ENCODE measurements at places on chromosomes 6 and 20.

DNA sequence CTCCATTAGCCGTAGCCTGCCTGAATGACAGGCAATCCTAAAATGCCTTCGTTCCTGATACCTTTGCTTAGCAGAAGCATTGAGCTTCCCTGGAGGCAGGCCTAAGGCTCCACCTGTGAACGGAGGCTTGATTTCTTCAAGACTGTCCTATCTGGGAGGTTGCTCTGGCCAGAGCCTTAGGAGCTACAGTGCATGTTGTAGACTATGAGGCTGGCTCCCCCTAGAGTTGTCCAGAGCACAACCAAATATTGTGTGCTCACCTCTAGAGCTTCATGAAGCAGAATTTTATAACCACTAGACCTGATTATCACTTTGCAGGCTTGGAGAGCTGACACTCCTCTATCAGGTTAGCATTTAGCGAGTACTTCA is 217.8 kb downstream of the MAFB start:
- DNase-seq, result no peak

DNA sequence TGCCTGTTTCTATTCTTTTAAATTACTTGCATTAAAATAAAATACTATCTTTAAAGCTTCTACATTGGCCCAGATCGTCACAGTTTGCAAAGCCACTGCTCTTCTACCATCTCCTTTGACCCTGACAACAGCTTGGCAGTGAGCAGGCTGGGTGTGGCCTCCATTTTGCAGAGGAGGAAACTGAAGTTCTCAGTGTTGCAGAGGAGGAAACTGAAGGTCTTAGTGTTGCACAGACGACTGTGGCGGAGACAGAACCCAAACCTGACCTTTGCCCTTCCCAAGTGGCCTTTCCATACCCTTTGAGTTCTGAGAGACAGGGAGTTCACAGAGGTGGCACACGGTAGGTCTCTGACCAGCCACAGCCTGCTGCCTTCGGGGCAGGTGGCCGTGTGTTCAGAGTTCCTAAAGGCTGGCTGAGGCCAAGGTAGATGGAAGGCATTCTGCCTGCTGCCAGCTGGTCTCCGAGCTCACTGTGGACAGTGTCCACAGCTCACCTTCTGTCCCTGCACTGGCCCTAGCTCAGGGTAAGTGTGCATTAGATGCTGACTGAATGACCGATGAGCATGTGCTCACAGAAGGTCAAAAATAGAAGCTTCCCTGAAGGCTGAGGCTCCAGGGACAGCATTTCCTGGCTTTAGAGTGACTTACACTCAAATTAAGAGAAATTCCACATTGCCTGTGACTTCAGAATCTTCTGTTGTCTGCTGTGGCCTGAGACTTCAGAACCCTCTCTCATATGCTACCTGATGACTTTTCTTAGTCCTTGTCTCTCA is 113.5 kb upstream of the SLC24A3 start:
- no peak for DNase-seq

DNA sequence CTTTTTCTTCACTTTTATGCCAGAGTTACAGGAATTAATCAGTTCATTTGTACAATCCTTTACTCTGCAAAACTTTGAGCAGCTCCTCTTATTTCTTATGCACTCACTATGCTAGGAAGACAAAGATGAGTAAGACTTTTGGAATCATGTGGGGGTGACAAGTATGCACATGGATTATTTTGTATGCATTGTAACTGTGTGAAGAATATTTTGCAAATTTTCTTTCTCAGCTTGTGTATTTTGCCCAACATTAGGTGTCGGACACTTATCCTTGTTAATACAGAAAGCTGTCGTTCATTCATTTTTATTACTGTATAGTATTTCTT is 88.6 kb downstream of the PPP1R14C start:
- peak; percentile 56 for DNase-seq

GRCh38 chr20:63686492-63687321 is 9.7 kb upstream of the TNFRSF6B start:
- no peak for DNase-seq

- no peak for DNase-seq
Observed at GRCh38 chr6:163260111-163260895, 154.2 kb upstream of the QKI start.

- no peak for DNase-seq
Observed at GRCh38 chr20:63115651-63116411, 100.1 kb downstream of the YTHDF1 start.

DNA sequence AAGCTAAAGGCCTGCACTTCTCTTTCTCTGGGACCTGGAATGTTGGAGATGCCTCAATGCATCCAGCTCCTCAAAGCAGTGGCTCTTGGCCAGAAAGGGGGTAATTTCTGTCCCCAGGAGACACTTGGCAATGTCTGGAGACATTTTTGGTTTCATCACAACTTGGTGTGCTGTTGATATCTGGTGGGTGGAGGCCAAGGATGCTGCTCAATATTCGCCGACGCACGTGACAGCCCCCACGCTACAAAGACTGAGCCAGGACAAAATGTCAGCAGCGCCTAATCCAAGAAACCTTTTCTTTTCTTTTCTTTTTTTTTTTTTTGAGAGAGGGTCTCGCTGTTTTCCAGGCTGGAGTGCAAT is 79.8 kb downstream of the SULF2 start:
- DNase-seq, result no peak

- no peak for DNase-seq
Observed at GRCh38 chr20:44583157-44583556, 778 bp downstream of the PKIG start.

GRCh38 chr6:75081921-75082320 is 123.9 kb downstream of the COL12A1 start:
- DNase-seq, result peak; percentile 39

DNA sequence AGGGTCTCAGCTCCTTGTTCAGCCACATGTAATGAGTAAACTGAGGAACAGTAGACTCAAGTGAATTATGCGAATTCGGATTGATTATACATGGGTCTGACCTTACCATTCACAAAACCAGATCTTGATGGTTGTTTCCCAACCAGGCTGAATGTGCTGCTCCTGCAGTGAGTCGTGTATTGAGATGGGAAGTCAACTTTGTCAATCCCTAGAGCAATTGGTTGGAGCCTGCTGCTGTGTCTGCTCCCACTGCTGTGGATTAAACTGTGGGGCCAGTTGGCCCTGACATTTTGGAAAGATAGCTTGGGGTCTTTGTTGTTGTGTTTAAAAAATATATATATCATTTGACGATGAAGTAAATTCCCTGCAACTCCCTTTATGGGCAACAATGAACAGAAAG is 23.9 kb downstream of the FAM50B start:
- DNase-seq, result no peak

- DNase-seq, result no peak
Observed at GRCh38 chr20:64065974-64066343, 3.0 kb downstream of the TCEA2 start.

DNA sequence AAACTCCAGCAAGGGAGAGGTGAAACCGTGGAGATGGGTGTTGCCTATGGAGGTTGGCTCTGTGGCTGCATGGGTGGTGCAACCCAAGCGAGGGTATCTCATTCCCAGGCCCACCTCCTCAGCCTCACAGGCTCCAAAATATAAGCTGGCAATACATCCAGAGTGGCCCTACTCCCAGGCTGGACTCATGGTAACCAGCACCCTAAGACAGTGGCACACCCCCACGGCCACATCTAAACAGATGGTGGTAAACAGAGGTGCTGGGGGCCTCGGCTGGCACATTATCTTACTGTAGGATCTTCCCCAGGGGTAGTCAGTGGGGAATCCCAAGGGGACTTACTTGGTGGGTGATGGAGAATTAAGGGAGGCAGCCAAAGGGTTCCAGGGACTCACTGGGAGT is 33.7 kb upstream of the CCND3 start:
- DNase-seq, result no peak

DNA sequence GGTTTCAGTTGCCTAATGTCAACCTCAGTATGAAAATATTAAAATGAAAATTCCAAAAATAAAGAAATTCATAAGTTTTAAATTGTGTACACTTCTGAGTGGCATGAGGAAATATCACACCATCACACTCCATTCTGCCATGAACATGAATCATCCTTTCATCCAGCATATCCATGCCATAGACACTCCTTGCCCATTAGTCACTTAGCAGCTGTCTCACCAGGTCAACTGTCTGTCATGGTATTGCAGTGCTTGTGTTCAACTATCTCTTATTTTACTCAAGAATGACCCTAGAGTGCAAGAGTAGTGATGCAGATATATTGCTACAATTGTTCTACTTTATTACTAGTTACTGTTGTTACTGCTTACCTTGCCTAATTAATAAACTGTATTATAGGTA is 712.4 kb downstream of the EPHA7 start:
- no peak for DNase-seq

DNA sequence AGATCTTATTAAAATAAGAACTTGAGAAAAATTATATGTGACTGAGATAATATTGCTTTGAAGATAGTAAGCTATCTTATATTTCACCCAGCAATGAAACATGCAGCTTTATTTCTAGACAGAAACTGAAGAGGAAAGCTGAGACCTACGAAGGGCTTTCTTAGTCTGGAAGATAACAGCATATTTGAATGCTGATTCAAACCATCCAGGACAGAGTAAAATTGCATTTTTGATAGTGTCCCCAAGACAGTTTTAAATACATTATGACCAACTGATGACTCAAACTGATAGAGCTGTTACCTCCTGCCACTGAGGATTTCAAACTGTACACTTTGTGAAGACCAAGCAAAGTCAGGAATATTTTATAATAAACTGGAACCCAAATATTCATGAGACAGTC is 409.6 kb downstream of the GRIK2 start:
- no peak for DNase-seq

GRCh38 chr6:14861491-14861943 is 384.4 kb upstream of the JARID2 start:
- DNase-seq, result no peak

- no peak for DNase-seq
Observed at GRCh38 chr6:156585859-156586258, 191.3 kb upstream of the ARID1B start.

DNA sequence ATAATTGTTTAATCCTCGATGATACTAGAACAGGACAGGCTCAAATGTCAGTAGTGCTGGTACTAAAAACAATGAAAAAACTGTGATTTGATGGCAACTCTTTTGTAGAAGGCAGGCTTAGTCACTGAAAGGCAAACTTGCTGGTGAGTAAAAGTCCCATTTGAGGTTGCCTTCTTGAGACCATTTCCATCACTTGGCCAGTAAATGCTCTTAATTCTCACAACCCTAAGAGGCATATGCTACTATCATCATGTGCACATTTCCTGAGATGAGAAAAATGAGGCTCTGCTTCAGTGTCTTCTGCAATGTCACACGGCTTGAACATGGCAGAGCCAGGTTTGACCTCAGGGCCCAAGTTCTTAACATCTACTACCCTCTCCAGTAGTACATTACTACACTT is 9.9 kb downstream of the AKIRIN2 start:
- DNase-seq, result no peak

DNA sequence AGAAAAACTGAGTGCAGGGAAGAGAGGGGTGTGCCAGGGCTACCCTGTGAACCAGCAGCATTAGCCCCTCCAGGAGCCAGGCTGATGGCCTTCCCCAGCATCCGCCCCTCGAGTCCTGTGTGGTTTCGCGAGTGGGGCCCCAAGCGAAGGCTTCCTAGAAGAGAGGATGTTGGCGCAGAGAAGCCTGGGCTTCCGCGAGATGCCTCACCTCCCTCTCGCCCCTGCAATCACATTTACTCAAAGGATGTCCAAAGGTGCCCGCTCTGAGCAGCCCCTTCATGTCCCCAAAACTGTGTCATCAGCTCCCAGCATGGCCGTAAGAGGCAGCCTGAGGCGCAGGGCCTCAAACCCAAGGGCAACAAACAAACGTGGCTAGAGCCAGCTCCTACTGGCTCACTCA is 111.7 kb downstream of the PREX1 start:
- DNase-seq, result no peak

DNA sequence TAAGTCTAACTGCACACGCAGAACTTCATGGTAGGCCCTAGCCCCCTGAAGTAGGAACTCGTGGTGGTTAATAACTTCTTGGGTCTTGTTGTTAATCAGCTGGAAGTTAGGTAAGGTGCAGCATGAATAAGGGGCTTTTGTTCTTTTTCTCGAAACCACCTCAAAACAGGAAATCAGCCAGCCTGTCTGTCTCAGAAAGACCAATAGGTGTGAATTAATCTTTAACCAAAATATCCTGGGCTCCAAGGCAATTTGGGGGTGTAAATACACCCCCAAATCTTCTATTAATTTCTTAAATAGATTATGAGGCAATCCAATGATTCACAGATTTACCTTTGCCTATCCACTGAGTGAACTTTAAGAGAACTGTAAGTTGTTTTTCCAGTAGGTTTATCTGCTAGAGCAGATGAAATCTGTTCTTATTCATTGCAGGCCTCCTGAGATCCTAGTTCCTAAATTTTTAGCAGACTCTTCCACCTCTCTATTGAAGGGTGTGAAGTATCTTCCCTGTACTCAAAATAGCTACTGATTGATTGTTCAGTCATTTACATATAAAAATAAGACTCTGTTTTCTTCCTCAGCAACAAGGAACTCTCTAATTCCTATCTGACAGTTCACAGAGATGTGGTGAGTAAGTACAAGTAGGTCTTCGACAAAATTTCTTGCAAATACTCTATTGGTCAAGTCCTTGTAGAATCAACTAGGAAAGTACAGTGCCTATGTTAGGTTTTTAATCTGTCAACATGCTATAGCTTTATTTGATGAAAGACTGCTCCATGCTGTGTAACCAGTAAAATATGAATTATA is 427.1 kb upstream of the NOX3 start:
- DNase-seq, result no peak

- no peak for DNase-seq
Observed at GRCh38 chr6:53246924-53247323, 98.3 kb upstream of the GCM1 start.

- no peak for DNase-seq
Observed at GRCh38 chr6:31356216-31356945, 598 bp downstream of the HLA-B start.

DNA sequence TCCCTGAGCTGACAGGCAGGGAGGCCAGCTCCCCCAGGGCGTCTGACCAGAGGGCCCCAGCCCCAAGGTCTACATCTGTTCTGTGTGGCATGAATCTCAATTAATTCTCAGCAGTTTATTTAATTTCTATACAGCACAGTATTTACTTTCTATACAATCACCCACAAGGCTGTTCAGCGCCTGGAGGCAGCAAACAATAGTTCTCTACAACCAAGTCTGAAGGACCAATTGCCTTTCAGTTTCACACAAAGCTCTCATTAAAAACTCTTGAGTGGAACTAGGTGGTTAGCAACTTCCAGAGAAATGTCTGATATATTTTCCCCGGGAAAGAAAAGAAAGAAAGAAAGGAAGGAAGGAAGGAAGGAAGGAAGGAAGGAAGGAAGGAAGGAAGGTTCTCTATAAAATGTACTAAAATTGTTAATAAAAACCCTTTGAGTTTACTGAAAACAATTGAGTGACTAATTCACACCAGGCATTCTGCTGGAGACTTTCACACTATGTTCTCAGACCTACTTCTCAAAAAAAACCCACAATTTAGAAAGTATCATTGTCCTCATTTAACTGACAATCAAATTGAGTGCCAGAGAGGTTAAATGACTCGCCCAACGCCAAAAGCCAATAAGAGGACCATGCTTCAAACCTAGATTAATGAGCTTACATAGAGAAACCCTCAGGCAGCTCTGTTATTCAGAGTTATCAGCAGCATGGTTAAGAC is 62.5 kb downstream of the METTL24 start:
- DNase-seq, result no peak
